BJ (cell line): ENCODE measurements at places on chromosomes 4 and X. TPM values are rescaled to one million over a fixed set of nuclear protein-coding genes. Genes with fewer than 3 reads are reported as not detected.

DNA sequence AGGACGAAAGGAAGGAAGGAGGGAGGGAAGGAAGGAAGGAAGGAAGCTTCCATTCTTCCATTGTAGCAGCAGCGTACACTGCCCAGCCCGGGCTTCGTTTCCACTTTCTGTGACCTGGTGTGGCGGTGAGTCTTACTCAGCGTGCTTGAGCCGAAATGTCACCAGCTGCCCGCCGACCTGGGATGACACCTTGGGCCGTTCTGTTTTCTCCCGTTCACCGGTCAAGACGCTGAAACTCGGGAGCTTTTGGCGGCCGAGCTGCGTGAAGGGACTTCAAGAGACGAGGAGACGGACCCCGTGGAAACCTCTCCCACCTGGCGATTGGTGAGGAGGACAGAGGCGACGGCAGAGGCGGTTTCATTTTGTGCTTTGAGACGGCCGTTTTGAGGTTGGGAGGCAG lies 47.1 kb upstream of the PPP2R3B start:
- no peak for DNase-seq

The ADH1A gene
- not detected in 2 replicates for polyA plus RNA-seq

GRCh38 chrX:13007519-13008188 lies 32.7 kb downstream of the TMSB4X start:
- no peak for DNase-seq

GRCh38 chrX:3029129-3029528 lies 12.1 kb upstream of the ARSF start:
- DNase-seq: no peak

- no peak for DNase-seq
Measured at GRCh38 chr4:37338972-37339371, 94.4 kb downstream of the NWD2 start.

DNA sequence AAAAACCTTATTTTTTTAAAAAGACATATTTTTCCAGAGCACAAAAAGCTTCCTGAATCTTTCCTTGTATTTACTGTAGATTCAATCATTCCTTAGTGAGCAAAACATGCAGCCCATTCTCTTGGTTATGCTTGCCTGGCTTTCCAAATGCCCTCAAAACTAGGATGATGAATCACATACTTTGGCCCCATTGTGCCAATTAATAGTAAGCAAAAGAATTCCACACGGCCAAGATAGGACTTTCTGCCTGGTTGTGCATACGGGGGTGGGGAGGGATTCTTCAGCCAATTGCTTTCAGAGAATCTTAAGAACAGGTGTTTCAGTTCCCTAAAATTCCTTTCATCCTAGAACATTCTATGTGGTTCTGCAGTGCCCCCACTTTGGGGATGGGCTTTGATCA lies 7.0 kb downstream of the RAI2 start:
- DNase-seq: no peak

The ARHGAP36 gene
- not detected in 2 replicates for polyA plus RNA-seq
